Cardiac ventricle fibroblast (primary cell): ENCODE measurements at places on chromosomes 2 and 18. TPM values are rescaled to one million over a fixed set of nuclear protein-coding genes. Genes with fewer than 3 reads are reported as not detected.

ASNSD1 gene
- total RNA-seq, result 33.3 and 44.9 TPM in 2 replicates

FEV gene
- not detected in 2 replicates for total RNA-seq

ANO7 gene
- total RNA-seq, result 0.73 and 1.00 TPM in 2 replicates

HOXD13 gene
- total RNA-seq, result not detected in 2 replicates

KCNS3 gene
- 0.34 TPM in 1 of 2 replicates, not detected in the other for total RNA-seq

SELENOI gene
- 5.1 and 7.6 TPM in 2 replicates for total RNA-seq

STPG4 gene
- 0.20 TPM in 1 of 2 replicates, not detected in the other for total RNA-seq
